ENCODE measurements at places on chromosomes 4 and X.
A peak's percentile ranks its signal among the peaks of the same experiment; 100 is the strongest.

GRCh38 chr4:118784776-118785175 is 51.1 kb downstream of the SEC24D start:
- no peak for DNase-seq

DNA sequence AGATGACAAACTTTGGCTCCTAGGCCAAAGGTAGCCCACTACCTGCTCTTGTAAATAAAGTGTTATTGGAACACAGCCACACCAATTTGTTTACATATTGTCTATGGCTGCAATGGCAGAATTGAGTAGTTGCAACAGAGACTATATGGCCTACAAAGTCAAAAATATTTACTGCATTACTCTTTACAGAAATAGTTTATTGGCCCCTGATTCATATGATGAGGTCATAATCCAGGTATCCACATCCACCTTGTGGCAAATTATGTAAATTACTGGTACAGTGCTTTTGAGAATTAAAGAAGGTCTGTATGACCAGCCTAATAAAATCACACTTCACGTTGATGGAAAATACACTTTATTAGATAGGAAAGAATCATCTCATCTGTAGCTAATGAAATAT is 337.0 kb upstream of the DDX53 start:
- DNase-seq: no peak

DNA sequence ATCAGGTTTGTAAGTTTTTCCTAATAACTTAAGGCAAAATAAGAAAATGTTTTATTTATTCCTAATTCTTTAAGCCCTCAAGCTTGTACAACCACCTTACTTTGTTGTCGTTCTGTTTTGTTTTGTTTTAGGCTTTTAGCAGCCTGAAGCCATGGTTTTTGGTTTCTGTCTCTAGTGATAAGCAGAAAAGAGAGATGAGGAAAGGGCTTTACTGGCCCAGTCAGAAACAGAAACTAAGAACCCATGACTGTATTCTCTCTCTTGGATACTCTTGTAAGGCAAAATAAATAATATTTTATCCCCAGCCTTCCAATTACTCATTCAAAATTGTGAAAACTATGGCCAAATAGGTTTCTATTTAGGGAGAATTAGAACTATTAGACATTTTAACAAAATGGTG is 29.4 kb downstream of the TBC1D19 start:
- DNase-seq: no peak

DNA sequence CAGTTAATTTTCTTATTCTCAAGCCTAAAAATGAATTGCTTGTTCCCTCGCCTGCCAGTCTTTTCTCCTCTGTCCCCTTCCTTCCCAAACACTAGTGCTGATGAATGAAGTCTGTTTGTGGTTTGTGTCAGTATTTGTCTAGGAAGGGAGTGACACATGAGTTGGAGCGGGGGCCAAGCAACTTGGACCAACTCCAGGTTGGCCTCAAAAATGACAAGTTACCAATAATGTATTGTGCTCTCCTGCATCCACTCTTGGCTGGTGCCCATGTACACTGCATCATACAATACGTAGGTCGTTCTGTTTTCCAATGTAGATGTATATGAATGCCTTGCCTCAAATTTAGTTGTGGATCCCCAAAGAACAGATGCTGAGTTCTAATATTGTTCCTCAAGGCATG is 223.0 kb upstream of the GPC4 start:
- no peak for DNase-seq

DNA sequence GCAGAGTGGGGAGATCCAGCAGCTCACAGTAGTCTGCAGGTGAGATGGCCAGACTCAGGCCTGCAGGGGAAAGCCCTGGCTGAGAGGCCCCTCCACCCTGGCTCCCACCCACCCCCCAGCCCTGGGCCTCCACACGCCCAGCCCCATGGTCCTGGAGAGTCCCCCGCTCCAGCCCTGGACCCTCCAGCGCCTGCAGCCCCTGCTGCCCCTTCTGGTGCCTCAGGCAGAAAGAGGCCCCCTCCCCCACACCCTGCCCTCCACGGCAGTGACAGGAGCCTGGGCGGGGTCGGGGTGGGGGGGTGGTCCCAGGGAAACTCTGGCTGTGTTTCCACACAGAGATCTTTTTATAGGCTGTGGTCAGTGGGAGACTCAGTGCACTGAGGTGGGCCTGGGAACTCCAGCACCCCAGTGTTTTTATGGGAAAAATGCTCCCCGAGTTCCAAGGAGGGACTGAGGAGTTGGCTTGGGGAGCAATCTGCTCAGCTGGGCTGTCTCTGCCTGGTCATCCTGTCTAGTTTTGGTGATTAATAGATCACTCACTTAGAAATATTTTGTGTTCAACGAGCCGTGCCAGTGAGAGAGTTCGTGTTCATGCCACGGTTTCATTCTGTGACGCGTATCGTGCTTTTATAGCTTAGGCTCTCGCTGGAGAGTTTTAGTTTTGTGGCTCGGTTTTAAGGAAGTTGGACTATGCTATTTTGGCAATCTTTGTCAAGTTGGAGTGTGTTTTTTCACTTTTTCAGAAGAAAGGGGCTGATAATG is 53.1 kb upstream of the HGFAC start:
- peak; percentile 59 for DNase-seq

GRCh38 chr4:176393306-176394013 is 73.7 kb downstream of the SPCS3 start:
- DNase-seq: no peak

DNA sequence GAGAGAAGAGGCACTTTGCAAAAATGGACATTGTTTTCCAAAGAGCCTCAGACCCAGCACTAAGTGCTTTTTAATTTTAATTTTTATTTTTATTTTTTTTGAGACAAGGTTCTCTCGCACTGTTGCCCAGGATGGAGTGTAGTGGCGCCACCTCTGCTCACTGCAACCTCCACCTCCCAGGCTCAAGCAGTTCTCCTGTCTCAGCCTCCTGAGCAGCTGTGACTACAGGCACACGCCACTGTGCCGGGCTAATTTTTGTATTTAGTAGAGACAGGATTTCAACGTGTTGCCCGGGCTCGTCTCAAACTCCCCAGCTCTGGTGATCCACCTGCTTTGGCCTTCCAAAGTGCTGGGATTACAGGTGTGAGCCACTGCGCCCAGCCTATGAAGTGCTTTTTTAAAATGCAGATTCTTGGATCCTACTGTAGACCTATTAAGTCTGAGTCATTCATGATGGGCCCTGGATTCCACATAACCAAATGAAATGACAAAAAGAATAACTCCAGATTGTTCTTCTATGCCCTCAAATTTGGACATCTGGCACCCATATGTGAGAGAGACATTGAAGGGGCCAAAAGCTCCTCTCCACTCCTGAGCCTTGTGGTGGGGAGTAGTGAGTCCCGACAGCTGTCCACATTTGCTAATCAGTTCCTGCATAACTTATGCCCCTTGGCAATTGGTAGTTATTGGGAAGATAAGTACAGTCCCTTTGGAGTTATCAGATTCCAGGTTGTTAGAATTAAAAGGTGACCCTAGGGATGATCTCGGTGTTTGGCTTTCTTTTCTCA is 3.6 kb downstream of the NOCT start:
- DNase-seq: no peak

GRCh38 chrX:129655547-129656249 is 942 bp upstream of the APLN start:
- no peak for DNase-seq

- DNase-seq: no peak
Observed at GRCh38 chr4:106981431-106981830, 54.7 kb downstream of the DKK2 start.

DNA sequence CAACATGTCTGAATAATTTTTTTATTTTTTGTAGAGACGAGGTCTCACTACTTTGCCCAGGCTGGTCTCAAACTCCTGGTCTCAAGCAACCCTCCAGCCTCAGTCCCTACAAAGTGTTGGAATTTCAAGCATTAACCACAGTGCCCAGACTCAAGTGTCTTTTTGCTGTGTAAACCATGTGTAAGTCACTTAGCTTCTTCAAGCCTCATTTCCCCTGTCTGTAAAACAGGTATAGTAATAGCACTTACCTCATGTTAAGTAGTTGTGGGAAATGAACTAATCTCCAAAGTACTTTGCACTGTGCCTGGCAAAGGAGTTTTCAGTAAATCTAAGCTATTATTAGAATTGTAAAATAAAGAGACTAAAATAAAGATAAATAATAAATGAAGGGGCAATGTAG is 35.7 kb downstream of the STBD1 start:
- DNase-seq: no peak

DNA sequence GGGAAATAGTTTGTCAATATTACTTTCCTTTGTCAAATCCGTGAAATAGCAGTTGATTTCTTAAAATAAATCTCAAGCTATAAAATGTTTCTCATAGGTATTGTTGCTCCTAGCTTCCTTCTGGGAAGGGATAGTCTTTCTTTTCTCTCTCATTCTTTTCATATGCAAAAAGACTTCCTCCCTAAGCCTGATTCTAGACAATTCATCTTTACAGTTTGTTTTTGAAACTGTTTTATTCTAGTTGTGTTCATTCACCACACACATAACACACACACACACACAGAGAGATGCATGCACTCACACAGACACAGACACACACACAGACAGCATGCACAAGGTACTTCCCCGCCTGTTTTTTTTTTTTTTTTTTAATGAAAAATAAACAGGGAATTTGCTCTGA is 18.2 kb downstream of the GLRA3 start:
- no peak for DNase-seq

- DNase-seq: no peak
Observed at GRCh38 chr4:306551-306961, 1.3 kb upstream of the ZNF732 start.

GRCh38 chrX:4450177-4450576 is 736.7 kb upstream of the PRKX start:
- no peak for DNase-seq

DNA sequence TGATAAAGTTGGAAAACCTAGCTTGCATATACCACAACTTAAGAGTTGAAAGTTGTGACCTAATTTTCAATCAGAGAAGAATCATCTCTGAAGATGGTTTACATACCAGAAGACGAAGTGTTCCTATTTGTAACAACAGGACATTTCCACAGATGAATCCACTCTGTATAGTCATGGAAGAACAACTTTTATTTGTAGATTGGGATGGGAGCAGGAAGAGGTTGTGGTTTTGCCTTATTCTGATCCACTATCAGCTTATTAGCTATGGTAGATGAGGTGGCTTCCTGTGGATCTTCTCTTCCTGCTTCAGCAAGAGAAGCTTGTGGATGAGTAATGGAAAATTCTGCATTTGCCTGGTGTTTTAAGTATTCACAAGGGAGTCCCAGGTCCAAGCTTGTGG is 18.6 kb upstream of the SUPT20HL1 start:
- DNase-seq: no peak

- DNase-seq: no peak
Observed at GRCh38 chr4:25567253-25567652, 88.4 kb upstream of the SLC34A2 start.

DNA sequence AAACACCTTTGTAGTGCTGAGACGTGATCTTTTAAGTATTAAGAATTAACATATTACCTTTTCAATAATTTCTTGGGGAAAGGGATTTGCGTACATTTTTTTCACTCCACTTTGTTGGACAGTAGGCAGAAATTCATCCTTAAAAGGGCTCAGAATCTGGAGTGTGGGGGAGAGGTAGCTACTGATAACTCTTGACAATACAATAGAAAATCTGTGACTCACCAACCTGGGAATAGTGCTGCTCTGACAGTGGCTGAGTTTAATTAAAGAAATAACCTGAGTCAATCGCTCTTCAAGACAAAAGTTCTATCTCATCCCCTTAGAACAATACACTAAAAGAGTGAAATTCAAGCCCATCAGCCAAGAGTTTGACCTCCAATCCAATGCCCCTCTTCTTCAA is 60.2 kb downstream of the SLC9A7 start:
- DNase-seq: no peak

DNA sequence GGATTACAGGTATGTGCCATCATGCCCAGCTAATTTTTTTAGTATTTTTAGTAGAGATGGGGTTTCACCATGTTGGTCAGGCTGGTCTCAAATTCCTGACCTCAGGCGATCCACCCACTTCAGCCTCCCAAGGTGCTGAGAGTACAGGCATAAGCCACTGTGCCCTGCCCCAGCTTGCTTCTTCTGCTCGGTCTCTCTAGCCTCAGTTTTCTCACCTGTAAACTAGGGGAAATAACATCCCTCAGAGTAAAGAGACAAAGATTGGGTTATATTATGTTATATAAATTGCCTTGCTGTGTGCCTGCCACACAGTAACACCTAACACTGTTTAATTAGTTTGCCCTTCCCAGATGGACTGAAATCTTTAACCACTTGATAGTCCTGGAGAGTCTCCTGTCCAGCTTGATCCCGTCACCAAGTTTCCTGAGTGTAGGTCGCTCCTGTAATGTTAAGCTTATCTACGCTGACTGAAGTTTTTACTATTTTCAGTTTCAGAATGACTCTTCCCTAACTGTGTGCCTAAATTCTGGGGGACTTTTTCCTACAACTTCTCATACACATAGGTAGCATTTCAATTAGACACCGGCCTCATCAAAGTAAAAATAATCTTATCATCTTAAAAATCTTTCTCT is 412.7 kb upstream of the TENM3 start:
- no peak for DNase-seq

GRCh38 chrX:129622757-129623301 is 31.9 kb downstream of the APLN start:
- DNase-seq: no peak

GRCh38 chrX:78708262-78708661 is 39.3 kb upstream of the LPAR4 start:
- peak; percentile 57 for DNase-seq

DNA sequence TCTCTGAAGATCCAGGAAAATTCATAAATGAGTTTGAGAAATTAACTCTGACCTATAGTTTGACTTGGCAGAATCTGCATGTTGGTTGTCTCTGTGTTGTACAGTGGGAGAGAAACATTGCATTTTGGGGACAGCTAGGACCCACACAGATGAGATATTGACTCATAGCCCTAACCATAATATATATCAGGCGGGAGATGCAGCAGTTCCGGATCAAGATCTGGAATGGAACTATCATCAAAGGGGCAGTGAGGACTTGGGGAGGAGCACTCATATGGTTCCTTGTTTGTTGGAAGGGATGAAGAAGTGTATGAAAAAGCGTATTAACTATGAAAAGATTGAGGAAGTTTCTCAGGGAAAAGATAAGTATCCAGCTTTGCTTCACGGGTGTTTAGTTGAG is 14.0 kb downstream of the CXCL2 start:
- DNase-seq: no peak

- DNase-seq: no peak
Observed at GRCh38 chr4:8457646-8458252, 17.2 kb downstream of the TRMT44 start.

DNA sequence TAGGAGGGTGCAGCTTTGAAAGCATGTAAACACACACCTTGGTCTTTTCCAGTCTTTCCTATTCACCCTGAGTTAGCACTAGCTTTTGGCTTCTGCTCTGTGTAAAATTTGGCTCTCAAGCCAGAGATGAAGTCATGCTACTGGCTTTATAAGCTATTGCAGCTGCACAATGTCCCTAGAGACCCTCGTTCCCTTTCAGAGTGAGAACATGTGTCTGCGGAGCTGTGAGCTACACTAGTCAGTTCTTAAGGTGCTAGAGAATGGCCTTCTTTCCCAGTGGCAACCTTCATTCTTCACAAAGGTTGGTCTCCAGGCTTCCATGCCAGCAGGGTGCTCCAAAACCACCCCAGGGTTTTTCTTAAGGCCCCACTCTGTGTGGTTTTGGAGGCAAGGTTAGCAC is 199.1 kb downstream of the SPATA18 start:
- DNase-seq: no peak
